ENCODE measurements at places on chromosomes 5 and 9. TPM values are rescaled to one million over a fixed set of nuclear protein-coding genes. Genes with fewer than 3 reads are reported as not detected.

DNA sequence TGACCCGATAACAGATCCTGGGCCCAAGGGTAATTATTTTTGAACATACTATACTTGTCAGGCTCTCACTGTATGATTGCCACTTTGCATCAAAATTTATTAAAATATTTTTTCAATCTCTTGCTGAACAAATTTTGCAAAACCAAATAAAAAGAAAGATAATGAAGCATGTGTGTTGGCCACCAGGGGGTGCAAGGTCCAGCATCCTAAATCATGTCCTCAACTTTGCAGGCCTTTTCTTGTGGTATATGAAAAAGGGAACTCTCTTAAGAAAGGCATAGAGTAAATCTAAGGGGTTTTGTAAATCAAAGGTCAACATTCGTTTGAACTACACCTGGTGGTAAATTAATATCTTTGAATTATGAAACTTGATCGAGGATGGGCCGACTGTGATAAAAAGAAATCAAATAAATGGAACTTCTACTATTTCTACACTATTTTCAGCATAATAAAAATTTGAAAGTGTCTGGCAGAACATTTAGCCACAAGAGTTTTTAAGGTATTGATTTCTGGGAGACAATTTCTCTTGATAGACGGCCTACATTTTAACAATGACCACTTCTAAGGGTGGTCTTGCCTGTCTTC is 676.5 kb downstream of the DMRTA1 start:
- DNase-seq: no peak

DNA sequence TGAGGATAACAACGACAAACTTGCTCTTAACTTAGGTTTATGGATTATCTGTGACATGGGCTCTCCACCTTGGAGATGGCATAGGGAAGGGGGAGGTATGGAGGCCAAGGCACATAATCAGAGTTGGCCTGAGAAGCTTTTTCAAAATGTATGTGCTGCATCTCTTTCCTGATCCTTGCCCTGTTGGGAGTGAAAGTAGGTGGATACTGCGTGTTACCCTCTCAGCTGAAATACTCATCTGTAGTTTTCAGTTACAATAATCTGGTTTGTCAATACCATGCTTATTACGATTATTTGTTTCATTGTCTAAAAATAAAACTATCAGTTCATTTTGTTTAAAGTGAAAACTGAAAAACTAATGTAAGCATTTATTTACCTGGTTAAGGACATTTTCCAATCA is 86.7 kb downstream of the SLC44A1 start:
- no peak for DNase-seq

GRCh38 chr9:28053096-28053777 is 480.0 kb upstream of the C9orf72 start:
- no peak for DNase-seq

GRCh38 chr5:139745132-139745799 is 50.3 kb upstream of the PSD2 start:
- peak; percentile 51 for DNase-seq

Gene MAST4
- 17.2 TPM for total RNA-seq

Gene SHISAL2B
- not detected for total RNA-seq

DNA sequence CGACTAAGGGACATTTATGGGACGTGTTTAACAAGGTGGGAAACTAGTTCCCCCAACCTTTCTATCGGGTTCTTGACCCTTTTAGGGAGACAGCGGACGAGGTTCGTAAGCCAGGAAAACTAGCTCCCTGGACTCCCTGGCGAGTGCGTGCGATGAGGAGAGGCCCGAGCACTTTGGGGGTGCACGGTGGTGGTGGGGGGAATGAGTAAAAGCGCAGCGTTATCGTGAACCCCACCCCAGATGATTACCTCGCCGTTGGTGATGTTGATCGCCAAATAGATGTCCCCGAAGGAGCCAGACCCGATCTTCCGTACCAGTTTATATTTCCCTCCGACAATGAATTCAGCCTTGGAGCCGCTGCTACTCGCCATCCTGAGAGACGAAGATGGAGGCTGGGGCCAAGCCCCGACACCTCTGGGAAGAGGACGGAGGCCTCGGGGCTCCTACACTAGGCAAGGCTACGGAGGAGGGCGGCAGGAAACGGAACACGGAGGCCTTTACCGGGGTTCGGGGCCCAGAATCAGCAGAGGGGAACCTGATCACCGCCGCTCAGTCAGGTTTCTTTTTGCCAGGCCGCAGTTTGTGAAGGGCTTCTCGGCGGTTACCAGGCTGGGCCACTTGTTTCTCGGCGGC is 529 bp downstream of the CSNK1A1 start:
- DNase-seq: no peak

Gene RANBP17
- total RNA-seq: not detected

GRCh38 chr5:160628619-160628968 is 206.9 kb downstream of the PTTG1 start:
- DNase-seq: no peak

Gene NCBP1
- 36.3 TPM for total RNA-seq

DNA sequence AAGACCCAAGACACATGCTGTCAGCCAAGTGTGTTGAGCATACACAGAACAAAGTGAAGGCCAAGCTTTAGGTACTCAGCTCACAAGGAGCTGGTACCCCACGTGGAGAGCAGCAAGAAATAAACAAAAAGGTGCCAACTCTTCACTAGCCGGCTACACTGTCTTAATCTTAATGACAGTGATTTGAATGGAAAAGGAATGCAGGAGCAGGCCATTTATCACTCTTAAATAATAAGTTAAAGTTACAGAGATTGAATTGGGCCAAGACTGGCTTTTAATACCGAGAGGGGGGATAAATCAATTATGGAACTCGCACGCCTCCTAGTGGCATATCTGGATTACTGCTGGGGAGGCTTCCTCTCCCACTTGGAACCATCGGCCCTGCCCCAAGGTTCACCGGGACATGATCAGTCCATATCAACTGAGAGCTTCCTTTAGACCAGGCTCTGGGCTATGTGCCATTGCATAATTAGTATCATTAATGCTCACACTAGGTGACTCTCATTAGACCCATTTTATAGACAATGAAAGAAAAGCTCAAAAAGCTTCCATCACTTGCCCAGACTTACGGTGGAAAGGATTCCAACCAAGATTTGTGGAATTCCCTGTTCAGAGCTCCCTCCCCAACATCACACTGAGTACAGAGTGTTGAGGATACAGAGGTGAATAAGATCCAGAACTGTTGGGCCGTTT is 94.0 kb downstream of the ACTL7B start:
- no peak for DNase-seq

- DNase-seq: no peak
These were observed 96.2 kb downstream of the OLFM1 start for GRCh38 chr9:135183528-135184180.

DNA sequence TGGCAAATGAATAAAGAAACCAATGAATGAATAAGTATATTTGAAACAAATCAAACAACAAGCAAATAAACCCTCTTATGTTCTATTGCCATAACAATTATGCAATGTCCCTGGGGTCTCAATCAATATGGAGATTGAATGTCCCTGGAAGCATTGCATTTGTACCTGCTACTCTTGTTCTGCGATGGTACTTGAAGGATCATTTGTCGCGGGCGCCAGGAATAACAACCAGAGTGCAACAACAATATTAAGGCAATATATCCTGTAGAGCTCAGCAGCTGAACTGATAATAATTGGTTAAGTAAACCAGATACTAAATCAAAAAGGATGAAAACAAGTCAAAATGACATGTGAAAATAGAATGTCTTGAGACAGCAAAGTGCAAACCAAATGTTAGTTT is 1001.9 kb upstream of the NUDT12 start:
- no peak for DNase-seq

Gene IFNA17
- total RNA-seq: not detected

GRCh38 chr5:157818368-157818767 is 40.6 kb downstream of the CLINT1 start:
- DNase-seq: no peak

DNA sequence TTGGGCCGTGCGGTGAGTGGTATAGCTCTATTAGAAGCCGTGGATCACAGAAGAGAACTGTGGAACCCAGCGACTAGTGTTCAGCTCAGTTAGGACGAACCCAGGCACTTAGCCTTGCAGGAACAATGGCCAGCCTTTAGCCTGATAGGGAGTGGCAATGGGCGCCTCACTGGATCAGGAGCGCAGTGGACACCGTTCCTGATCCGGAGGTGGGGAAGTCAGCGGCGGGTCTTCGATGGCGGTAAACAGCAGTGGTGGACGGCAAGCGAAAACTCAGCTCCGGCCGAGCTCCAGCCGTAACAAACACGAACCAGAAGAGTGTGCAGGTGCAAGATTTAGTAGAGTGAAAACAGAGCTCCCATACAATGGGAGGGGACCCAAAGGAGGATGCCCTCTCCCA is 340.0 kb downstream of the TLE4 start:
- no peak for DNase-seq

GRCh38 chr5:55407059-55407684 is 99.4 kb downstream of the MTREX start:
- DNase-seq: no peak

Gene TLE1
- total RNA-seq: 16.3 TPM

GRCh38 chr5:87411973-87412629 is 629 bp downstream of the CCNH start:
- DNase-seq: peak; percentile 18

Gene PCAT7
- total RNA-seq: not detected

GRCh38 chr5:133421806-133422205 is 190.5 kb downstream of the FSTL4 start:
- DNase-seq: no peak

- no peak for DNase-seq
These were observed 44.5 kb downstream of the PLPP7 start for GRCh38 chr9:131333771-131334628.

DNA sequence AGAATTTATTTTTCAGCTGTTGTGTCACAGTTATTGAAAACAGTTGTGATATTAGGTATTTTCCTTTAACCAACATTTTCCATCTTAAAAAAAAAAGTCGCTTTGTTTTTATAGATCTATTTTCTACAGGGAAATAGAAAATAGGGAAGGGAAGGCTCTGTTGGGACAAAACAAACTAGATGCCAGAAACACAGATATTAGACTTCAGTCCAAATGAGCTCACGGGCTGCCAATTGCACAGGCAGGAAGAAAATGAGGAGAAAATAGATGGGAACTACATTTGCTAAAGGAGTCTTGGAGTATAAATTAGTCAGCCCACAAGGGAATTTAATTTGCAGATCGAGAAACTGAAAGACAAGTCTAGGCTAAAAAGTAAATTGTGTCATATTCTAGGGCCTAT is 21.4 kb upstream of the ISOC1 start:
- DNase-seq: no peak

DNA sequence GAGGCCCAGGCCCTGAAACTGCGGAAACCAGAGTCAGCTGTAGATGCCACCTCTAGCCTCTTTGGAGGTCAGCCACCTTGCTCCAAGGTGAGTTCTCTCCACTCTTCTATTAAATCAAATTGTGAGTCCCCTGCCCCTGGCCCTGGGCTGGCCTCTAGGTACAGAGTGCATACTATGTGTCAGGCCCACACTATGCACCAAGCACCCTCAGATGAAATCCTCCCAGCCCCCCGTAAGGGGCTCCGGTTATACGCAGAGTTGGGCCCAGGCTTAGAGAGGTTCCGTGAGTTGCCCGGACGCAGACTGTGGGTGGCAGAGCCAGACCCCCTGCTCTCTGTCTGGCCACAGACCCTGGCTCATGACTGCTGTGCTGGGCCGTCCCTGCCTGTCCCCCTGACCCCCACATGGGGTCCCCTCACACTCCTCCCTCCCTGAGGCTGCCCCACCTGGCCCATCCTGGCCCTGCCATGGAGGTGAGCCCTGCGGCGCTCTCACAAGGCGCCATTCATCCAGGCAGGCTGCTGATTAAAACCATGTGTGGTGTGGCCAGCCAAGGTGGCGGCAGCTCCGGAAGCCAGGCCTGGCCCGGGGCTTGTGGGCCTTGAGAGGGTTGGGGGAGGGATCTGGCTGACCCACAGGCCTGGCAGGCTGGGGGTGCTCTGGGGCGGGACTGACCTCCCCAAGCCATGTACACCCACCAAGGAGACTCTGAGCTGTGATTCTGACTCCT is 65.5 kb upstream of the SYNPO start:
- no peak for DNase-seq

DNA sequence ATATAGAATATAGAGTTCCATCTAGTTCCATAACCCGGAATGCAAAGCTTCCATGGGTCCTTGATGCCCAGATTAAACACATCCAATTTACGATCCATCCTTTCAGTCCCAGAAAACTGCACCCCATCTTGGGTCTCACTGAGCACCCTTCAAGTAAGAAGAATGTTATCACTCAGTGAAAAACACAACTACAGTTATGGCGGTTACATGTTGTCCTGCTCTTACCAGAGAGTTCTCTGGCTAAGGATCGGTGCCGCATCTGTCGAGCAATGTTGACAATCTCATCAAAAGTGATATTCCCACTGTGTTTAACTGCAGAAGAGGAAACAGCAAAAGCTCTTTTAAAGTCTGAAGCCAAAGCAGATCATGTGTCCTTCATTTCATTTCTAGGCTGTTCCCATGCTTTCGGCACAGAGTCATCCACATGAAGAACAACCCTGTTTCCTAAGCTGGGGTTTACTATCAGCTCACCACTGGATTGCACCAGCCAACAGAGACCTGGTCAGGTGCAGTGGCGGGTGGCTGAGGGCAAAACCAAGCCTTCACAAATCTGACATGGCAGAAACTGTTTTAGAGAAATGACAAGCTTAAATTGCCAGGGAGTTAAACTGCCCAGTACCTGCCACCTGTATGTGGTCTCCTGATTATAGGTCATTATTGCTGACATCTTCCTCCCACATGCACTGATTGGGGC is 2.9 kb downstream of the RPL12 start:
- DNase-seq: no peak

GRCh38 chr5:6395102-6395445 is 16.7 kb upstream of the MED10 start:
- DNase-seq: no peak

DNA sequence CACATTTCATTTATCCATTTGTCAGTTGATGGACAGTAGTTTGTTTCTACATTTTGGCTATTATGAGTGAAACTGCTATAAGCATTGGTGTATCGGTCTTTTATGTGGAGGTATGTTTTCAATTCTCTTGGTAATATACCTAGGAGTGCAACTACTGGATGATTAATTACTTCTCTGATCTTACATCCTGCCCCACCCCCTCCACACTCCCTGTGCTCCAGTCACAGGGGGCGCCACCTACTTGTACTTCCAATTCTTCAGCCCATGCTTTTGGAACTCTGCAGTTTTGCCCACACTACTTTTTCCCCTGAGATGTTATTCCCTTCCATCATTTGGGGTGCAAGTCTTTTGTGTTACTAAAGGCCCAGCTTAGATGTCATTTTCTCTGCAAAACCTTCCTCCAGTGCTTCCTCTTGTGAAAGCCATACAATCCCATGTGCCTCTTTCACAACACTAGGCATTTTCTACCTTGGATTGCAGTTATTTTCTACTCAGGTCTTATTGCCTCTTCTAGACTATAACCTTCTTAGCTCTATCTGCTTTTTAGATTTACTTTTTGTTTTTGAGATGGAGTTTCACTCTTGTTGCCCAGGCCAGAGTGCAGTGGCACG is 42.1 kb downstream of the SEC61B start:
- no peak for DNase-seq

GRCh38 chr9:2741441-2742158 is 24.3 kb downstream of the KCNV2 start:
- no peak for DNase-seq

Gene LURAP1L
- not detected for total RNA-seq

Gene SPINK4
- not detected for total RNA-seq

- DNase-seq: no peak
These were observed 45.1 kb downstream of the TGFBI start for GRCh38 chr5:136073714-136074529.
